ENCODE measurements at places on chromosomes 3 and 15.

GRCh38 chr3:89261673-89262072 lies 154.3 kb downstream of the EPHA3 start:
- no peak for DNase-seq

GRCh38 chr3:167350245-167350862 lies 29.7 kb downstream of the ZBBX start:
- no peak for DNase-seq

DNA sequence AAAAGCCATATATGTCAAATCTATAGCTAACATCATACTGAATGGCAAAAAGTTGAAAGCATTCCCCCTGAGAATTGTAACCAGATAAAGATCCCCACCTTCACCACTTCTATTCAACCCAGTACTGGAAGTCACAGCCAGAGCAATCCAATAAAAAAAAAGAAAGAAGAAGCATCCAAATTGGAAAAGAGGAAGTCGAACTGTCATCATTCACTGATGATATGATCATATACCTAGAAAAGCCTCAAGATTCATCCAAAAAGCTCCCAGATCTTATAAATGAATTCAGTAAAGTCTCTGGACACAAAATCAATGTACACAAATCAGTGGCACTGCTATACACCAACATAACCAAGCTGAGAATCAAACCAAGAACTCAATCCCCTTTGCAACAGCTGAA lies 97.4 kb downstream of the CBLB start:
- DNase-seq: no peak

DNA sequence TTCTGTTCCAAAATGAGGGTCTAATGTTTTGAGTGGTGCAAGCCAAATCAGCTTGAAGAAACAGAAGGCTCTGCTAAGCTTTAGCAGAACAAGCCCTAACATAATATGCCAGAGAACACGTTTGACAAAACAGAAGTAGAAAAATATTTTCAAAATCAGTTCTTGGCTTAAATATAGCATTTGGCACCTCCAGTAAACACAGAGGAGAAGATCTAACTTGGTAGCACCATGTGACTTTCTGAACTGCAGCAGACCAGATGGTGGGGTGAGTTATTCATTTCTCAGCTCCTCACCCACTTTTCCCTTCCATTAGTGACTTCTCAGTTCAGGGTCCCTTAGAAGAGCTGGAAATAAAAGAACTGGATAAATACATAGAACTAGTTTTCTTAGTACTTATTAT lies 395.8 kb downstream of the MAGI1 start:
- no peak for DNase-seq

DNA sequence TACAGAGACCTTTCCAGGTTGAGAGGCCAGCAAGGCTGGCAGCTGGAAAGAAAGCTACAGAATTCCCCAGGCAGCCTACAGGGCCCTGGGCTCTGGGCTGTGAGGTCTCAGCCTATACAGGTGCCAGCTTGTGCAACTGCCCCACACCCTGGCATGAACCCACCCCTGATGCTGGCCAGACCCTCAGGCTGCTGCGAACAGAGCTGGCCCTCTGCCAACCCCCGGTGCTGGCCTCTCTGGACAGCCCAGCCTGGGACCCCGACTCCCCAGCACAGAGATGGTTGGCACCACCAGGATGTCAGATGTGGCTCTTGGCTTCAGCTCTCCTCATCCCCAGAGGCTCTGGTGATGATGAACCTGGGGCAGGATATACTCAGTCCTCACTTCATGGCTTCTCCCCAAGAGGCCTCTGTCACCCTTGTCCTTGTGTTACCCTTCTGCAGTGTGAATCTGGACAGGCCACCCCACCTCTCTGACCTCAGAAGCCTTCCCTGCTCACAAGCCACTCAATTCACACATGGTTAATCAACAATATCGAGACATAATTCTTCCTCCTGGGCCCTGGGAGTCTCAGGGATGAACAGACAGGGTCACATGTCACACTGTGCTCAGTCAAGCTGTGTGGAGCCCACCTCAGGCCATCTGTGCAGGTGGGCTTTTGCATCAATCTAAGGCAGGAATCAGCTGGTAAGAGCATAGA lies 11.0 kb upstream of the BFSP2 start:
- no peak for DNase-seq

DNA sequence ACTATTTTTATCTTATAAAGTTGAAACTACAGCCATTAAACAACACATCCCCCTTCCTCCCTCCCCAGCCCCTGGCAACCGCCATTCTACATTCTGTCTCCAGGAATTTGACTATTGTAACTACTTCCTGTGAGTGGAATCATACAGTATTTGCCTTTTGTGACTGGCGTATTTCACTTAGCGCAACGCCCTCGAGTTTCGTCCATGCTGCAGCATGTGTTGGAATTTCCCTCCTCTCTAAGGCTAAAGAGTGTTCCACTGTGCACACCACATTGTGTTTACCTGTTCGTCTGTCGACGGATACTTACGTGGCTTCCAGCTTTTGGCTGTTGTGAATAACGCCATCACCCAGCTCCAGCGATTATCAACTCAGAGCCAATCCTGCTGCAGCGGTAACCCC lies 52.0 kb upstream of the DLG1 start:
- DNase-seq: no peak

DNA sequence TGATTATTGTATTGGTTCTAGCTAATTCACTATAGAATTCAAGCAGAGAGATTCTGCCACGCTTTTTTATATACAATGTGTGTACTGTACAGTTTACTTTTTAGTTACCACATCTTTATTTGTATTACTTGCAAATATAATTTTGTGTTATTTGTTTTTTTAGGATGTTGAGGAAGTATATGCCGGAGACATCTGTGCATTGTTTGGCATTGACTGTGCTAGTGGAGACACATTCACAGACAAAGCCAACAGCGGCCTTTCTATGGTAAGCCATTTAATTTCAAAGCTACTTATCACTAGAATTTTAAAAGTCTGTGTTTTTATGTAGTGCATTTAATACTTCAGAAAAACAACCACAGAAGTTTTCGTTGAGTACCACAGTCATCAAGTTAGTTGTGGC lies 11.7 kb downstream of the LXN start:
- DNase-seq: no peak
